Inflammatory macrophage treated with lipopolysaccharide for 1 hour (primary cell): ENCODE measurements at places on chromosomes 3 and 15.

DNA sequence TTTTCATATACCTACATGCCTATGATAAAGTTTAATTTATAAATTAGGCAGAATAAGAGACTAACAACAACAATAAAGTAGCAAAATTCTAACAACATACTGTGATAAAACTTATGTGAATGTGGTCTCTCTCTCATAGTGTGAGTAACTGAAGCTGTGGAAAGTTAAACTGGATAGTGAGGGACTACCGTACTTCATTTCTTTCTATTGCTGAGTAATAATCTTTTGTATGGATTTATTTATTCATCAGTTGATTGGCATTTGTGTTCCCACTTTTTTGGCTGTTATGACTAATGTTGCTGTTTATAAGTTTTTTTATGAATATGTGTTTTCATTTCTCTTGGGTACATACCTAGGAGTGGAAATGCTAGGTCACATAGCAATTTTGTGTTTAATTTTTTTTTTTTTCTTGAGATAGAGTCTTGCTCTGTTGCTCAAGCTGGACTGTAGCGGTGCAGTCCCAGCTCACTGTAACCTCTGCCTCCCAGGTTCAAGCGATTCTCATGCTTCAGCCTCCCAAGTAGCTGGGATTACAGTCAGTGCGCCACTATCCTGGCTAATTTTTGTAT lies 41.0 kb downstream of the RNF111 start:
- DNase-seq: no peak

GRCh38 chr15:98139337-98139736 lies 178.8 kb downstream of the ARRDC4 start:
- DNase-seq: no peak

DNA sequence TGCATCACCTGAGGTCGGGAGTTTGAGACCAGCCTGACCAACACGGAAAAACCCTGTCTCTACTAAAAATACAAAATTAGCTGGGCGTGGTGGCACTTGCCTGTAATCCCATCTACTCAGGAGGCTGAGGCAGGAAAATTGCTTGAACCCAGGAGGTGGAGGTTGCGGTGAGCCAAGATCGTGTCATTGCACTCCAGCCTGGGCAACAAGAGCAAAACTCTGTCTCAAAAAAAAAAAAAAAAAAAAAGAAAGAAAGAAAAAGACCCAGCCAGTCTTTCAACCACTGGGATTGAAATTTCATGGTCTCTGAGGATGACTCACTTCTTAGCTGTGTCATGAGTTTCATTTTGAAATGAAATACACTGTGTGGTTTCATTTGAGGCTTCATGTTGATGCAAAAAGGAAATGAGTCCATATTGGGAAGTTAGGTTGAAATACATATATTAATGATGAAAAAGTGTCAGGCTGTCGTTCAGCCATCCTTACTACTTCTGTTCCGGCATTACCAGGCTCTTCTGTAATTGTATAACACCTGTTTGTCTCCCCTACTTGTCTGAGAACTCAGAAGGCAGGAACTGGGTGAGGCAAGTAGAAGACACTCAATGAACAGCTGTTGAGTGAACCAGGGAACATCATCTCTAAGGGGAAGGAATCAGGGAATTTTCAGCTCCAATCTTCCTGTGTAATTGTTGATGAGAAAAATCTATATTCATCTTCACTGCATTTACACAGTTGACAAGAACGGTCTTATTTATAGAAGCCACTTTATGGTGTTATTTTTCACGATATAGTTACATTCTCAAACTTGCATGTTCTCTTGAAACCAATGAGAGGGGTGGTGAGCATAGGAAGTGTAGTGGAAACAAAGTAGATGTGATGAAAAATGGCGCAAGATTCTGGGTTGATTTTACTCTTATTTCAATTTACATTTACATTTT lies 87.4 kb downstream of the NFKBIZ start:
- DNase-seq: peak; percentile 97

DNA sequence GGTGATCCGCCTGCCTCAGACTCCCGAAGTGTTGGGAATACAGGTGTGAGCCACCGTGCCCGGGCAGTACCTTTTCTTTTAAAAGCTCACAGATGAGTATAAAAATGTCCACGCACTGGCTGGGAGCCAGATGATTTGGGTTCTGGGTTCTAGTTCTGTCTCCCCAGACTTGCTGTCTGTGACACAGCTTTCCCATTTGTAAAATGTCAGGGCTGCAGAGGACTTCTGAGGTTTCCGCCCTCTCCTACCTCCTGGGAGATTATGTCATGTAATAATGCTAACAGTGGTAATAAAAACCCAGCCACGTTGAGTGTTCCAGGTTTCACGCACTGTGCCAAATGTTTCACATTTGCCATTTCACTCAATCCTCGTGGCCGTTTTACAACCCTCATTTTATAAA lies 1.3 kb upstream of the PPP4R2 start:
- DNase-seq: no peak

GRCh38 chr3:183734750-183735494 lies 37.3 kb downstream of the YEATS2 start:
- no peak for DNase-seq

GRCh38 chr15:95850837-95851236 lies 479.7 kb upstream of the NR2F2 start:
- DNase-seq: no peak

DNA sequence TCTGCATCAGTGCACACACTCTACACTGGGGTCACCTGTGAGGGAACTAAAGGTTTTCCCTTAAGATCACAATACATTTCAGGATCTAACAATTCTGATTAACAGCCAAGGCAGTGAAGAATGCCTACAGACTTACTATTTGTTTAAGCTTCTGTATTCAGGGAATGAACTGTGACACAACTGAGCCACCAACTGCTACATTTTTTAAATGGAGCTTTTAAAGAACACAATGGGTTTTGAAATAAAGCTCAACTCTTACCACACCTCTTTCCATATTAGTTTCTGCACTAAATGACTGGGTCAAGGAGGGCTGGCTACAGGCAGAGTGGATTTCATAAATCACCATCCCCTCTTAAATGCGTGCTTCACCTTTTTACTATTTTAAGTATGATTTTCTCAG lies 100.2 kb downstream of the TMCC1 start:
- peak; percentile 31 for DNase-seq

DNA sequence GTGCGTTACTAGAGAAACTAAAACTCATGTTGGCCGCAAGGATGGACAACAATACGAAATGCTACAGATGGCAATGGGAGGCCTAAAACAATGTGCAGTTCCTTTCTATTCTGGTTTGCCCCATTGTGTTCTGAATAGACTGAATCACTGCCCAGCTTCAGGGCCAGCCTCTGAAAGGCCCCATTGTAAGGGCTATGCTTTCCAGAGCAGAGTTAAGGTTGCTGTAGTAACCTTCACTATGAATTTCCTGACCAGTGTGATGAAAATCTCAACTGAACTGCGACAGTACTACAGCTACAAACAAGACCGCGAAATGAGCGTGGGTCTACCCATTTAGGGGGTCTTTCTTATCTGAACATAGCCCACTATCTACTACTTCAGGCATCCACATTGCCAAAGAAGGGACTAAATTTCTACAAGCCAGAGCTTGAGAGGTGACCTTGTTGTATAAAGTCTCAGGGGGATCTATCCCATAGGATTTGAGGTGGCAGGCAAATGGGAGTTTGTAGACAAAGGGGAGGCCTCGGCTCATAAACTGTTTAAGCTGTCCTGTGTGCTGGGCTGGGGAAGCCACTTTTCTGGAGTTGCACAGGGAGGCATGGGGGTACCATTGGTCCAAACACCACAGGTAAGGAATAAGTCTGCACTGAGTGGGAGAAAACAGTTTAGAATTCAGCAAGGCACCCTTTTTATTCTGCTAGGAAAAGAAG lies 80.1 kb downstream of the MYO1E start:
- DNase-seq: no peak

DNA sequence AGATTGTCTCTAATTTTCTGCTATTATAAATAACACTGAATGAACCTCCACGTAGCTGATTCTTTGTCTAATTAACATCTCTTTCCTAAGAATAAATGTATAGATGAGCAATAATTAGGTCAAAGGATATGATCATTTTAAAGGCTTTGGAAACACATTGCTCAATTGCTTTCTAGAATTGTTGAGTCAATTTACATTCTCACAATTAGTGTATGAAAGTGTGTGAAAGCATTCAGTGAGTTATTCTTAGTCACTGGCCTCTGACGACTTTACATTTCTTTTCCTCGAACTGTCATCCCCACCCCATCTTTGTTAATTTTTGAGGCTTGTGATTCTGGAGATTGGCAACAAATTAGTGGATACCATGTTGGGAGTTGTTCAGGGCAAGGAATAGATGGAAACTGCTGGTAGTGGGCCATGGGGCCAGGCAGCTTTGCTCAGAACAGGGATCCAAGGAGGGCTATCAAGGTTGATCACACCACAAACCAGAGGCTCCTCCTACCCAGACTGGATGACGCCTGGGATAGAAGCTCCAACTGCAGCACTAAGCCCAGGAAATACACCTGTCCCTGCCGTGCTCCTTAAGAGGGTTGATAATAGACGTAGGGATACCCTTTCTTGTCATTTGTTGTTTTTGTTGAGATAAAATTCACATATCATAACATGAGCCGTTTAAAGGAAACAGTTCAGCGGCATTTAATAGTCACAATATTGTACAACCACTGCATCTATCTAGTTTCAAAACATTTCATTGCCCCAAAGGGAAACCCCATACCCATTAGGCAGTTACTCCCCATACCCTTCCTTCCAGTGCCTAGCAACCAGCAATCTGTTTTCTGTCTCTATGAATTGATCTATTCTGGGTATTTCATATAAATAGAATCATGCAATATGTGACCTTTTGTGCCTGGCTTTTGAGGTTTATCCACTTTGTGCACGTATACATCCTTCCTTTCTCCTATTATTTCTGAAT lies 27.9 kb downstream of the EIF1B start:
- DNase-seq: no peak

DNA sequence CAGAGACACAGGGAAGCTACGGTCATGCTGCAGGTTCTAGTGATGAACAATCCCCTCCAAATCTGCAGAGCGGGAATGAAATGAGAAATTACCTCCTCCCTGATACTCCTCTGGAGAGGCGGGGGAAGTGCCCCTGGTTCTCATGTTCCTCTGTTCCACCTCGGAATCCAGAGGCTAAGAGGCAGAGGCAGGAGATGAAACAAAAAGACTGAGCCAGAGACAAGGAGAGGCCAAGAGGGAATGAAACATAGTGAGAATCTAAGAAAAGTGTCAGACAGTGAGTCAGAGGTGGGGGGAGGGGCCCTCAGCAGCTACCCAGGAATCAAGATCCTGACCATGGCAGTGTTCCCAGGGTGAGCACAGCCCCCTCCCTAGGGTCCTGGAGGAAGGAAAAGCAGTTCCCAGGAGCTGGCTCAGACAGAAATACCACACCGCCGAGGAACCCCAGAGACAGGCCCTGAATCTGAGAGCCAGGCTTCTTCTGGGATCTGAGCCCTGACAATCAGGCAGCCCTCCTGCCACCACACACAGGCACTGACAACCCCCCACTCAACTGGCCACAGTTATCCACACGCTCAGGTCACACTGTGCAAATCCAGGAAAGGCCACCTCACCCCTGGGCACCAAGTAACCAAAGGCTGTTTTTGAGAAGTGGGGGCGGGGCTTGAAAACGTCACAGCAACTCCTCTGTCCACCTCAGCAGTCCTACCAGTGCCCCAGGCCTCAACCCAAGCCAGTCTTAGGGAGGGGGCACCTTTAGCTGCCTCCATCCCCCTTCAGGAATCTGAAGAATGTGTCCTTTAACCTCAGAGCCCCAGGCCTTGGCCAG lies 2.4 kb downstream of the CSRNP1 start:
- DNase-seq: peak; percentile 68

- DNase-seq: no peak
Measured at GRCh38 chr15:67132276-67132675, 66.9 kb downstream of the SMAD3 start.

DNA sequence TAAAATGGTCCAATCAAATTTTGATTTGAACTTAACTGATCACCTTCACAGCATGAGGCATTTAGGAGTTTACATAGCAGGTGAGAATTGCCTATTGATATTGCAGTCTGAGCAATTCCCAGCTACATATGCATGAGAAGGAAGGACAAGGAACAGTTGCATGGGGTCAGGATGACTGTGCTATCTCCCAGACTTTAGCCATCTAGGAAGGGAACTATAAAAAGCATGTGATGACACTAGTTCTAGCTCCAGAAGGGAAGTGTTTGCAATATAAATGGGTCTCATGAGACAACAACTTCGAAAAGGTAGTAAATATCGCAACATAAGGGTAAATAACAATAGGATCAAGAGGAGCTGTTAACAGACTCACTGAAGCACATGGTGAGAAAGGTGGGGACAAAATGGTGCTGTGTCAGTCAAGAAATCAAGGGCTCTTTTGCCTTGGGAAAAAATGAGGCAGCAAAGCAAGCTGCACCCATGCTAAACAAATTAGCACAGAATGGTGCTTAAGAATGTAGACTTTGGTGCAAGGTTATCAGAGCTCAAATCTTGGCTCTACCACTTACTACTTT lies 90.4 kb upstream of the SLC2A2 start:
- peak; percentile 31 for DNase-seq

GRCh38 chr15:72970933-72971760 lies 81.1 kb upstream of the NEO1 start:
- no peak for DNase-seq

DNA sequence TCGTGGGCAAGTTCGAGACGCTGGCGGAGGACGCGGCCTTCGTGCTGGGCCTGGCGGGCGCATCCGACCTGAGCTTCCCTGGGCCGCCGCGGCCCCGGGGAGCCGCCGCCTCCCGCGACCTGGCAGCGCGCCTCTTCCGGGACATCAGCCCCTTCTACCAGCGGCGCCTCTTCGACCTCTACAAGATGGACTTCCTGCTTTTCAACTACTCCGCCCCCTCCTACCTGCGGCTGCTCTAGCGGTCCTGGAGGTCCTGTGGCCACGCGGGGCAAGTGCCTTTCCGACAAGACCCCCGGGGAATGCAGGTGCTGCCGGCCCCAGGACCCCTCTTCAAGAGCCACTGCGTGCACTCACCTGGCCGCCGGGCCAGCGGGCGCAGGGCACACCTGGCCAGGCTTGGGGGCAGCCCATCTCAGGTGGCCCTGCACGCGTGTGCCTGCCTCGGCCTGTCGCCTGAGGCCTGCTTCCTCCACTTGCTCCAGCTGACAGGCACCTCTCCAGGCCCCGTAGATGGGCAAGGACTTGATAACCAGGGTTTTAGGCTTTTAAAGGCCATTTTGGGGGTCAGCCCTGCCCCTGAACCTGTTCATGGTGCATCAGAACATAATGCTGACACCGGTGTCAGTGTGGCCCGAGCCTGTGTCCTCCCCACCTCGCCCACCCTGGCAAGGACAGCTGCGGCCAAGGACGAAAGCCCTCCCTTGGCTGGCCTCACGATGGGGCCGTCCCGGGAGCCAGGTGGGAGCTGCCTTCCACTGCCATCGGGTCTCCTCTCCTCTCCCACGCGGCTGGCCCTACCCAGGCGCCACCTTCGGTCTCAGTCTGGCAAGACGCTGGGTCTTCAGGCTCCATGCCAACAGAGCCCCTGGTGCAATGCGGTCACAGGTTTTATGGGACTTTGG lies 16.1 kb downstream of the C3orf22 start:
- no peak for DNase-seq

DNA sequence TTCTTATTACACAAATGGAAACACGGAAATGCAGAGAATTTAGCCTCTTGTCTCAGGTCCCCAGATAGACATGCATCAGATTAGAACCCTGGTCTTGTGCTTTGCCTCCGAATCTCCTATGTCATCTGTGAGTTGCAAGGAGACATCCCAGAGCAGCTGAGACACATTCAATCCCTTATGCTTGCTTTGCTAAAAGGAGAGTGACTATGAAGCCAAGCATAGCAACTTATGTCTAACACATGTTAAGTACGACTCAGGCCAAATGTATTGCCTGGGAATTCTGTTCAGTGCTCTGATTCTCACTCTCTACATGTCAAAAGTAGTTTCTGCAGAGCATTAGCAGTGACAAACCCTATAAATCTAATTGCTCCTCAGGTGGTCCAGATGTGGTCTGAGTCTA lies 30.6 kb upstream of the LRRC3B start:
- DNase-seq: no peak

GRCh38 chr15:99702895-99703602 lies 30.2 kb downstream of the LYSMD4 start:
- DNase-seq: peak; percentile 58
